ENCODE measurements at places on chromosomes 1 and 21. TPM values are rescaled to one million over a fixed set of nuclear protein-coding genes. Genes with fewer than 3 reads are reported as not detected.

Gene SPATC1L
- 18.1 TPM for total RNA-seq

Gene CASQ2
- total RNA-seq: 2.3 TPM

Gene ST6GALNAC3
- 3.8 TPM for total RNA-seq

GRCh38 chr1:11194407-11195176 lies 5.4 kb downstream of the ANGPTL7 start:
- H3K27me3 ChIP-seq: no peaks in the 10 kb centered on the region
- no peaks in the 10 kb centered on the region for H3K36me3 ChIP-seq
- no peak for DNase-seq

Gene UMODL1
- 2.2 TPM for total RNA-seq

GRCh38 chr1:51768971-51769588 lies 109.4 kb downstream of the NRDC start:
- H3K27ac ChIP-seq: no peak overlapping the region
- peaks cover 3% of the 10 kb centered on the region for H3K4me1 ChIP-seq
- no peaks in the 10 kb centered on the region for H3K36me3 ChIP-seq
- no peak overlapping the region for H3K4me3 ChIP-seq
- DNase-seq: no peak
- H3K27me3 ChIP-seq: no peaks in the 10 kb centered on the region

Gene FAM167B
- 5.3 TPM for total RNA-seq

GRCh38 chr1:154495496-154496273 lies 6.3 kb upstream of the TDRD10 start:
- no peak overlapping the region for H3K27ac ChIP-seq
- H3K4me3 ChIP-seq: no peak overlapping the region
- DNase-seq: no peak
- no peaks in the 10 kb centered on the region for H3K27me3 ChIP-seq
- H3K4me1 ChIP-seq: no peaks in the 10 kb centered on the region

DNA sequence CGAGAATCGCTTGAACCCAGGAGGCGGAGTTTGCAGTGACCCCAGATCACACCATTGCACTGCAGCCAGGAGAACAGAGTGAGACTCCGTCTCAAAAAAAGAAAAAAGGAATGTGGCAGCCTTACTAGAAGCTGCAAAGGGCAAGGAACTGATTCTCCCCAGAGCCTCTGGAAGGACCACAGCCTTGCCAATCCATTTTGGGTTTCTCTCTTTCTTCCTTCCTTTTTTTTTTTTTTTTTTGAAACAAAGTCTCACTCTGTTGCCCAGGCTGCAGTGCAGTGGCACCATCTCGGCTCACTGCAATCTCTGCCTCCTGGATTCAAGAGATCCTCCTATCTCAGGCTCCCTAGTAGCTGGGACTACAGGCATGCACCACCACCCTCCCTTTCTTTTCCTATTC lies 9.9 kb upstream of the IFNGR2 start:
- H3K4me3 ChIP-seq: no peak overlapping the region
- DNase-seq: no peak
- H3K27me3 ChIP-seq: no peaks in the 10 kb centered on the region
- no peaks in the 10 kb centered on the region for H3K36me3 ChIP-seq

Gene ACTN2
- total RNA-seq: 0.48 TPM

Gene KCNQ4
- 0.36 TPM for total RNA-seq

- DNase-seq: no peak
- H3K27me3 ChIP-seq: no peaks in the 10 kb centered on the region
- H3K27ac ChIP-seq: no peak overlapping the region
- no peaks in the 10 kb centered on the region for H3K36me3 ChIP-seq
- no peak overlapping the region for H3K4me3 ChIP-seq
- H3K4me1 ChIP-seq: no peaks in the 10 kb centered on the region
Observed at GRCh38 chr1:30329802-30330557, 393.4 kb downstream of the MATN1 start.

DNA sequence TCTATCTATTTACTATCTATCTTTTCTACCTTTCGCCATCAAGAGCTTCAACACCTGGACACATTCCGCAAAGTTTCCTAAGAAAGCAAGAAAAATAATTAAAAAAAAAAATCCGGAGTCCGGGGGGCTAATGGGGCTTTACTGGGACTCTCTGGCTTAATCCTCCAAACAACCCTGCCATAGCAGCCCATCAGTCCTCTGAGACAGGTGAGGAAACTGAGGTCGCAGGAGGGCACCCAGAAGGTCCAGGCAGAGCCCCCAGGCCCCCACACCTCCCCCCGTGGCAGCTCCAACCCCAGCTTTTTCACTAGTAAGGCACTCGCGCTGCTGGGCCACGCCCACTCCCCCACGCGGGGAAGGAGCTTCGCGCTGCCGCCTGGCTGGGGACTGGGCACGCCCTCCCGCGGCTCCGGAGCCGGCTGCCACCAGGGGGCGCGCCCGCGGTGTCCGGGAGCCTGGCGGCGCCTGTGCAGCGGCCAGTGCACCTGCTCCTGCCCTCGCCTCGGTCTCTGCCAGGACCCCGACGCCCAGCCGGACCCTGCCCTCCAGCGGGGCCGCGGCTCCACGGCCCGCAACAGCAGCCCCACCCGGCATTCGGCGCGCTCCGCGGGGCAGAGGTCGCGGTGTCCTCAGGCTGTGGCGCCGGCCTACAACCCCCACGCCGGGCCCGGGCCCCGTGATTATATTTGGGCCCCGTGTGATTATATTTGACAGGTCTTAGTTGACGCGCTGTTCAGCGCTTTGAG lies 54.1 kb upstream of the SAMD11 start:
- no peak overlapping the region for H3K4me3 ChIP-seq
- H3K27ac ChIP-seq: no peak overlapping the region
- no peaks in the 10 kb centered on the region for H3K27me3 ChIP-seq
- peaks cover 1% of the 10 kb centered on the region for H3K4me1 ChIP-seq
- peak; percentile 54 for DNase-seq

GRCh38 chr1:33220676-33221384 lies 35.5 kb upstream of the ZNF362 start:
- no peak overlapping the region for H3K4me3 ChIP-seq
- H3K4me1 ChIP-seq: peaks cover 3% of the 10 kb centered on the region
- no peaks in the 10 kb centered on the region for H3K27me3 ChIP-seq
- DNase-seq: no peak

Gene SPRR2G
- total RNA-seq: not detected

GRCh38 chr1:157137408-157138219 lies 581 bp downstream of the ETV3 start:
- no peaks in the 10 kb centered on the region for H3K36me3 ChIP-seq
- peak overlapping the region; percentile 98 for H3K27ac ChIP-seq
- H3K27me3 ChIP-seq: no peaks in the 10 kb centered on the region
- DNase-seq: no peak
- H3K4me1 ChIP-seq: peaks cover 4% of the 10 kb centered on the region

GRCh38 chr21:38819719-38820159 lies 14.0 kb downstream of the ETS2 start:
- H3K36me3 ChIP-seq: no peaks in the 10 kb centered on the region
- no peaks in the 10 kb centered on the region for H3K27me3 ChIP-seq
- no peak for DNase-seq
- no peak overlapping the region for H3K4me3 ChIP-seq
- no peak overlapping the region for H3K27ac ChIP-seq

- H3K4me3 ChIP-seq: no peak overlapping the region
- H3K36me3 ChIP-seq: no peaks in the 10 kb centered on the region
- no peak for DNase-seq
- H3K4me1 ChIP-seq: peaks cover 1% of the 10 kb centered on the region
- no peak overlapping the region for H3K27ac ChIP-seq
Observed at GRCh38 chr1:205570796-205571537, 60.8 kb downstream of the ELK4 start.

DNA sequence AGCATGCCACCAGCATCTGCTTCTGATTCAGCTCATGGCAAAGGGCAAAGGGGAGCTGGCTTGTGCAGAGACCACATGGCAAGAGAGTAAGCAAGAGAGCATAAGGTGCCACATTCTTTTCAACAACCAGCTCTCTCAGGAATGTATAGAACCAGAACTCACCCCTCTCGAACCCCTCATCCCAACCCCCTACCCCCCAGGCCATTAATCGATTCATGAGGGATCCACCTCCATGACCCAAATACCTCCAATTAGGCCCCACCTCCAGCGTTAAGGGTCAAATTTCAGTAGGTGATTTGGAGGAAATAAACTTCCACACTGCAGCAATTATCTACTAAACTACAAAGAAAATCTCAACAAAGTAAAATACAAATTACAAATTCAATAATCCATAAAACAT lies 32.2 kb upstream of the LRRC7 start:
- DNase-seq: no peak
- no peak overlapping the region for H3K4me3 ChIP-seq
- H3K4me1 ChIP-seq: no peaks in the 10 kb centered on the region
- no peaks in the 10 kb centered on the region for H3K36me3 ChIP-seq

Gene WNT2B
- 45.1 TPM for total RNA-seq

DNA sequence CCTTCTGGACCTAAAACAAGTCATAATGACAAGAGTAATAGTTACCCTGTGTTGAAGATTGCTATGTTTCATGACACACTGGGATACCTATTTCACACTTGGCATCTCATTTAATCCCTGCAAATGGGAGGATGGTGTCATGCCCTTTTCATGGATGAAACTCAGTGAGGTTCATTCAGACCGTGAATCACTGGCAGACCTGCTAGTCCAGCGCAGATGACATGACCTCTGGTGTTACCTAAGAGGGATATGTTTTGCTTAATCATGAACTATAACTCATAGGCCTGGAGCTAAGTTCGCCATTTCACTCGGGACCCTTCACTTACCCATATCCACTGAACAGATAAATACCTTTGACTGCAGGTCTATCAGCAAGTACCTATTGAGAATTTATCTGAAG lies 286.6 kb upstream of the FMN2 start:
- DNase-seq: no peak
- H3K27ac ChIP-seq: peak overlapping the region; percentile 55

GRCh38 chr1:168381850-168382249 lies 101.2 kb downstream of the TBX19 start:
- peaks cover under 1% of the 10 kb centered on the region for H3K4me1 ChIP-seq
- no peak overlapping the region for H3K27ac ChIP-seq
- H3K4me3 ChIP-seq: no peak overlapping the region
- no peak for DNase-seq
- H3K27me3 ChIP-seq: no peaks in the 10 kb centered on the region
- no peaks in the 10 kb centered on the region for H3K36me3 ChIP-seq

DNA sequence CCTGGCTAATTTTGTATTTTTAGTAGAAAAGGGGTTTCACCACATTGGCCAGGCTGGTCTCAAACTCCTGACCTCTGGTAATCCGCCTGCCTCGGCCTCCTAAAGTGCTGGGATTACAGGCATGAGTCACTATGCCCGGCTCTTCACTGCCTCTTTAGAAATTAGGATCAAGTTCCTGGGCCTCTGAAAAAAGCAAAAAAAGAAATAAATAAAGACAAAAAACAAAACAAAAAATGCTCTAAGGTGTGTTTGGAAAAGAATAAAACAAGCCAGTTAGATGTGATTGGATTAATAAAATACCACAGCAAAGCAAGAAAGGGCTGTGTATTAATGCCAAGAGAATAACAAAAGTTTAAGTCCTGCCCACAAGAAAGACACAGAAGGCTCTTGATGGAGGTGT lies 4.2 kb upstream of the ABCB10 start:
- peaks cover 4% of the 10 kb centered on the region for H3K4me1 ChIP-seq
- H3K36me3 ChIP-seq: no peaks in the 10 kb centered on the region
- no peaks in the 10 kb centered on the region for H3K27me3 ChIP-seq
- no peak for DNase-seq

Gene DNAJC28
- 0.60 TPM for total RNA-seq

- H3K4me1 ChIP-seq: no peaks in the 10 kb centered on the region
- no peak overlapping the region for H3K27ac ChIP-seq
- no peaks in the 10 kb centered on the region for H3K27me3 ChIP-seq
Observed at GRCh38 chr1:34270181-34270580, 93.5 kb downstream of the C1orf94 start.

GRCh38 chr1:201309416-201309815 lies 26.1 kb downstream of the PKP1 start:
- no peak overlapping the region for H3K27ac ChIP-seq
- no peaks in the 10 kb centered on the region for H3K36me3 ChIP-seq
- H3K4me3 ChIP-seq: no peak overlapping the region
- DNase-seq: no peak
- no peaks in the 10 kb centered on the region for H3K27me3 ChIP-seq

GRCh38 chr1:42931911-42932422 lies 26.7 kb downstream of the SLC2A1 start:
- H3K4me1 ChIP-seq: peaks cover 11% of the 10 kb centered on the region
- H3K4me3 ChIP-seq: no peak overlapping the region
- H3K27me3 ChIP-seq: no peaks in the 10 kb centered on the region
- H3K27ac ChIP-seq: no peak overlapping the region
- DNase-seq: peak; percentile 18

Gene VHLL
- total RNA-seq: not detected

Gene KRTAP25-1
- not detected for total RNA-seq

DNA sequence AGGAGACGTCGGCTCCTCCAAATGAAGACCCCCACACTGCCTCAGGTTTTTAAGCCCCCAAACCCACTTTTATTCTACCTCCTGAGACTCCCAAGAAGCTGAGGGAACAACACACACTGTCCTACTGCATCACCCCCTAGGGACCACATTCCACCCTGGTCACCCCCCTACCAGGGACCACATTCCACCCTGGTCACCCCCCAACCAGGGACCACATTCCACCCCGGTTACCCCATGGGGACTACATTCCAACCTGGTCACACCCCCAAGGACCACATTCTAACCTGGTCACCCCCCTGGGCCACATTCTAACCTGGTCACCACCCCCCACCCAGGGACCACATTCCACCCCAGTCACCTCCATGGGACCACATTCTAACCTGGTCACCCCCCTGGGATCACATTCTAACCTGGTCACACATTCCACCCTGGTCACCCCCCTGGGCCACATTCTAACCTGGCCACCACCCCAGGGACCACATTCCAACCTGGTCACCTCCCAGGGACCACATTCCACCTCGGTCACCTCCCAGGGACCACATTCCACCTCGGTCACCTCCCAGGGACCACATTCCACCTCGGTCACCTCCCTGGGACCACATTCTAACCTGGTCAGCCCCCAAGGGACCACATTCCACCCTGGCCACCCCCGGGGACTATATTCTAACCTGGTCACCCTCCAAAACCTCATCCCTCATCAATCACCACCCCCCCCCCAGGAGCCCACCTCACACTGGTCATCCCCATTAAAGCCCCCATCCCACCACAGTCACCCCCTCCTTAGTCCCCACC lies 587.6 kb downstream of the NPHP4 start:
- no peak overlapping the region for H3K27ac ChIP-seq
- H3K27me3 ChIP-seq: no peaks in the 10 kb centered on the region
- H3K4me3 ChIP-seq: no peak overlapping the region
- no peaks in the 10 kb centered on the region for H3K4me1 ChIP-seq

- no peak for DNase-seq
- peak overlapping the region; percentile 36 for H3K27ac ChIP-seq
- H3K27me3 ChIP-seq: no peaks in the 10 kb centered on the region
- H3K4me3 ChIP-seq: no peak overlapping the region
- H3K4me1 ChIP-seq: peaks cover 60% of the 10 kb centered on the region
- H3K36me3 ChIP-seq: no peaks in the 10 kb centered on the region
Observed at GRCh38 chr1:54353959-54354358, 52.2 kb downstream of the SSBP3 start.

All from ovary (tissue), 10 donors.